Right renal cortex interstitium (tissue), 3 donors: ENCODE measurements at places on chromosomes 4 and X. TPM values are rescaled to one million over a fixed set of nuclear protein-coding genes. Genes with fewer than 3 reads are reported as not detected.

The RASL11B gene
- 47.6 TPM for polyA plus RNA-seq

The MAGEA12 gene
- polyA plus RNA-seq, result not detected

The TMSB15A gene
- polyA plus RNA-seq, result 67.2 TPM

The FAT1 gene
- 232 TPM for polyA plus RNA-seq

The FHIP1A gene
- polyA plus RNA-seq, result 5.7 TPM

The ADH5 gene
- 310 TPM for polyA plus RNA-seq

The TMPRSS11F gene
- not detected for polyA plus RNA-seq

The FREM3 gene
- 0.19 TPM for polyA plus RNA-seq

The NKX6-1 gene
- 0.07 TPM for polyA plus RNA-seq

The TRIM60 gene
- polyA plus RNA-seq, result 0.07 TPM

The PDE5A gene
- polyA plus RNA-seq, result 46.4 TPM

The FAM13A gene
- 30.6 TPM for polyA plus RNA-seq

The UGT2B17 gene
- polyA plus RNA-seq, result not detected

The STARD8 gene
- polyA plus RNA-seq, result 19.3 TPM

The OTUD6A gene
- polyA plus RNA-seq, result not detected

The MAGEE1 gene
- polyA plus RNA-seq, result 6.0 TPM

The CT47A1 gene
- not detected for polyA plus RNA-seq

The UBA1 gene
- 217 TPM for polyA plus RNA-seq

The ARHGAP6 gene
- polyA plus RNA-seq, result 13.7 TPM

The ENAM gene
- polyA plus RNA-seq, result 4.7 TPM

The ARR3 gene
- polyA plus RNA-seq, result 0.43 TPM

The CITED1 gene
- polyA plus RNA-seq, result 9.9 TPM

The PABPC1L2B gene
- not detected for polyA plus RNA-seq

The ANK2 gene
- polyA plus RNA-seq, result 60.8 TPM

The FRG2 gene
- not detected for polyA plus RNA-seq

The LGI2 gene
- polyA plus RNA-seq, result 26.2 TPM

The CCDC160 gene
- 12.5 TPM for polyA plus RNA-seq

The ZCCHC12 gene
- polyA plus RNA-seq, result 1.0 TPM

The SLC34A2 gene
- 25.2 TPM for polyA plus RNA-seq

The IL2 gene
- polyA plus RNA-seq, result not detected

The GABRG1 gene
- polyA plus RNA-seq, result 0.15 TPM

The ADAMTS3 gene
- polyA plus RNA-seq, result 12.0 TPM

The PALLD gene
- polyA plus RNA-seq, result 220 TPM

The MAGEA4 gene
- not detected for polyA plus RNA-seq

The ADGRL3 gene
- polyA plus RNA-seq, result 28.7 TPM

The PF4V1 gene
- 2.0 TPM for polyA plus RNA-seq

The TRO gene
- polyA plus RNA-seq, result 103 TPM

The TLR10 gene
- 0.64 TPM for polyA plus RNA-seq

The DCUN1D4 gene
- 55.3 TPM for polyA plus RNA-seq

The NKX3-2 gene
- not detected for polyA plus RNA-seq

The MAGEA2B gene
- polyA plus RNA-seq, result not detected

The RIBC1 gene
- 5.0 TPM for polyA plus RNA-seq

The ADH6 gene
- 22.5 TPM for polyA plus RNA-seq
